ENCODE measurements at places on chromosomes 3 and 15.

- no peak for DNase-seq
Measured at GRCh38 chr3:190041333-190042041, 79.2 kb downstream of the P3H2 start.

GRCh38 chr15:74317820-74318375 is 49.5 kb downstream of the CYP11A1 start:
- DNase-seq: no peak

- DNase-seq: no peak
Measured at GRCh38 chr15:70248116-70249025, 150.7 kb upstream of the TLE3 start.

- no peak for DNase-seq
Measured at GRCh38 chr15:33138000-33138399, 56.5 kb downstream of the FMN1 start.

- DNase-seq: peak; percentile 25
Measured at GRCh38 chr3:42831321-42831713, 22.1 kb downstream of the ACKR2 start.

GRCh38 chr3:67661089-67661488 is 6.7 kb upstream of the SUCLG2 start:
- DNase-seq: no peak

- no peak for DNase-seq
Measured at GRCh38 chr15:75583701-75584100, 4.6 kb upstream of the PTPN9 start.

GRCh38 chr3:132870541-132870940 is 148.3 kb upstream of the NPHP3 start:
- no peak for DNase-seq

DNA sequence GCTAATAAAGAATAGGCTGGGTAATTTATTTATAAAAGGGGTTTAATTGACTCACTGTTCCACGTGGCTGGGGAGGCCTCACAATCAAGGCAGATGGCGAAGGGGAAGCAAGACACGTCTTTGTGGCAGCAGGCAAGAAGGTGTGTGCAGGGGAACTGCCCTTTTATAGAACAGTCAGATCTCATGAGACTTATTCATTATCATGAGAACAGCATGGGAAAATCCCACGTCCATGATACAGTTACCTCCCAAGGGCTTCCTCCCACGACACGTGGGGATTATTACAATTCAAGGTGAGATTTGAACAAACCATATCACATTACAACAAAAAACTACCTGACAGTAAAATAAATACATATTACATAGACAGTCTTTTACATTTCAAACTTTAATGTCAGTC is 414.9 kb downstream of the NAALADL2 start:
- no peak for DNase-seq

DNA sequence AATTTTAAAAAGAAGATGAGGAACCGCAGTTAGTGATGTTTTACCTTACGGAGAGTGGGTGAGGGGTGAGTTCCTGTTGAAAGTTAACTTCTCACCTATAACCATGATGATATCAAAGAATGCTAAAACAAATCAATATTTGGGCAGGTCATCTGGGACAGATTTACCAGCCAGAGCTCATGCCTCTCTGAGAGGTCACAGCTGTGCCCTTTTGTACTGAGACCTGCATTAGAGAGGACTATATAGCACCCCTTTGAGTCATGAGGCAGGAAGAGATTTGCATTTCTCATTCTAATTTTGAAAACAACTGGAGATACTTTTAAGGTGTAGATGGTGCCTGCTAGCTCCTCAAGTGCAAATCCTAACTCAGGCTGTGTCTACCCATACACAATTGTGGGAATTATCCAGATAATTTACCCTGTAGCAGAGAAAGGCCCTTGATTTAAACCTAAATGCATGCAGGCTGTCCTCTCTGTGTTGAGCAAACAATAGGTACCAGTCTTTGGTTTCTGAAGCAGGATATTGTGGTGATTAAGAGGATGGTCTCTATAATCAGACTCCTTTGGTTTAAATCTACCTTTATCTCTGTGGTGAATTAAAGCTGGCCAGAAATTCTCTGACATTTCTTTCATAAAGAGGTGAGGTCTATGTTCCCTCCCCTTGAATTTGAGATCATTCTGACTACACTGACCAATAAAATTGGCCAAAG is 5.8 kb upstream of the TM4SF4 start:
- no peak for DNase-seq

GRCh38 chr3:71088019-71088708 is 495.4 kb downstream of the FOXP1 start:
- no peak for DNase-seq

GRCh38 chr3:37237252-37237651 is 62.9 kb upstream of the LRRFIP2 start:
- DNase-seq: no peak

DNA sequence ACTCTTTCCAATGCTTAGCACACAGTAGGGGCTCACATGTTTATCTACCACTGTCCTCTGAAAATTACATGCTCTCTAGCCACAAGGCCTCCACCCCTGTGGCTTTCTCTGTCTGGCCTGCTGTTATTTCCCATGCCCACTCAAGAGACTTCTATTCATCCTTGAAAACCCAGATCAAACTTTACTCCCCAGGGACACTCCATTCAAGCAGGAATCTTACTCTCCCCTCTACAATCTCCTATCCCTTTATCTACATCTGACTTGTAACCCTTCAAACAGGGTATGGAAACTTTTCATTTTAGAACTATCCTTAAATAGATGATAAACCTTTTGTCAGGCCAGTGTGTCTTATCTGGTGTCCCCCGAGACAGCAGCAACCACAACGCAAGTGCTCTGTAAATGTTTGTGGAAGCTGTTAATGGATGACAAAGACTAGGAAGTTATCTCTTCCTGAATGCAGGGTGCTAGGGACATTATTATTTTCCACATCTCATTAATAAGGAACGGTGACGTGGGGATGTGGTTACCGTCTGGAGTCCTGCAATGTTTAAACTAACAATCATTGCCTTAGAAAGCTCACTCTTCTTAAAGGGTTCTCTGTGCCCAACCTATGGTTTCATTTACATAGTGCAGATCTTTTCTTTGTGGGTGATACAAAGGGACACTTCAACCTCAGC is 322.3 kb downstream of the ARRDC4 start:
- DNase-seq: no peak

- no peak for DNase-seq
Measured at GRCh38 chr15:80841541-80841940, 62.4 kb downstream of the CEMIP start.

- DNase-seq: no peak
Measured at GRCh38 chr15:83848315-83849050, 194.6 kb downstream of the ADAMTSL3 start.

DNA sequence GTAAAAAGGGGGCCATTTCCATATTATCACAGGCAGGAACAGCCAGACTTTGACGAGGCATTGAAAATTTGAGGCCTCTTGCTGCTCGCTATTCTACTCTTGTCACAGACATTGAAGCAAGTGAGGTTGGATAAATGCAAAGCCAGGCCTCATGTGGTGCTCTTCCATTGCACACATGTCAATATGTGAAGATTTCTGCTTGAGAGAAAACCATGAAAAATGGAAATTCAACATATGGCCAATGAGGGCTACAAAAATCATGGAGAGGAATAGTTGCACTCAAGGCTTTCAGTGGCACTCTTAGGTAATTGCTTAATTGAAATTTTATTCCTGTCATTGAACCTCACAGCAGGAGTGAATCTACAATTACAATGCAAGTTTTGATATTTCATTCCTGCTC is 185.6 kb upstream of the MBNL1 start:
- DNase-seq: no peak

DNA sequence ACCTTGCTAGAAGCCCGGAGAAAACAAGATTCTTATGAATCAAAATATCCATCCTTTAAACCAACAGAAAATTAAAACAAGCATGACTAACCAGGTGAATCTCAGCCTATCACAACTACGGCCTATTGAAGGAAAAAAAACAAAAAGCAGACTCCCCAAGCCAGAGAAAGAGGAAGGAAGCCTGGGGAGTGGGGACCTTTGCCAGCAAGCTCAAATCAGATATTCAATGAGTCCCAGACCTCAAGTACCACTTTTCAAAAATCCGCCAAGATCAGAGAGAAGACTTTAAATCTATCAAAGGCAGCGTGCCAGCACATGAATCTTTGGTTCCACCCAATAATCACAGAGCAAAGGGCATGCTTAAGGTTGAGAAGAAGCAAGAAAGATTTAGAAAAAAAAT is 253.8 kb downstream of the NTRK3 start:
- DNase-seq: no peak

DNA sequence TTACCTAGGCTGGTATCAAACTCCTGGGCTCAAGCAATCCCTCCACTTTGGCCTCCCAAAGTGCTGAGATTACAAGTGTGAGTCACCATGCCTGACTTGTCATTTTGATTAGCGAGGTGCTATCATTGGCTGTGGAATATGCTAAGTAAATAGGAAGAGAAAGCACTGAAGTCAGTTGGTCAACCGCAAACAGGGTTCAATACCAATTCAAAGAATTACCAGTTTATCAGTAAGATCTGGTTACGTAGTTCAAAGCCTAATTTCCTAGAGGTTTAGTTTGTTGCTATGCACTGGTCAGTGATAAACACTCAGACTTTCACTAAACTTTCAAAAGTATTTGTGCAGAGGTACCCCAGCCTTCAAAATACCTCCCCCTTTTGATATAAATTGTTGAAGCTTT is 29.5 kb downstream of the GLB1 start:
- no peak for DNase-seq

DNA sequence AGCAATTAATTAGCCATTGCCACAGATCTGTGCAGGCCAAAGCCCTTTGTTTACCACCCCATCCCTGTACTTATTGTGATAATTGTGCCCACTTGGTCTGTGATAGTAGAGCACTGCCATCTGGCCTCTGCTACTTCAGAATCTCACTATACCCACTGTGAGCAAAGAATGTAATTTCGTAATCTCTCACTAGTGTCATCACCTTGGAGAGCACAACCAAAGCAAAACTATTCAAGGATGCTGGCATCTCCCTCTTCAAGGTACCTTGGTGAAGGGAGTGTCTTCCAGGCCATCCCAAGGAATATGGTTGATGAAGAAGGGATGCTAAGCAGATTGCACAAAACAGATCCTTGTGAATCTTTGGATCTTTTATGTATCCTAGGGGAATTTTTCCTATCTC is 34.7 kb upstream of the NOX5 start:
- no peak for DNase-seq

DNA sequence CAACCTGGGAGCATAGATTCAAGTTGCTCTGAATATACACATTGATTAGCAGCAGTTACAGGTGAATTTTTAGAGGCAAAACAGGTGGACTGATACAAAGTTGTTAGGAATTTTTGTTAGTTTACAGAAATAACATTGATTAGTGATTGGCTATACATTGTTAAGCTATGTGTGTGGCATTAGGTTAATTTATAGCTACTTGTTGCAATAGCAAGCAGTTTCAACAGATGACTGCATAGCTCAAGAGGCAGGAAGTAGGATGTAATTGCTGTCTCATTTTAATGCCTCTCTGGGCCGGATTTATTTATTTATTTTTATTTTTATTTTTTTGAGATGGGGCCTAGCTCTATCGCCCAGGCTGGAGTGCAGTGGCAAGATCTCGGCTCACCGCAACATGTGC is 99.7 kb downstream of the TCF12 start:
- no peak for DNase-seq

DNA sequence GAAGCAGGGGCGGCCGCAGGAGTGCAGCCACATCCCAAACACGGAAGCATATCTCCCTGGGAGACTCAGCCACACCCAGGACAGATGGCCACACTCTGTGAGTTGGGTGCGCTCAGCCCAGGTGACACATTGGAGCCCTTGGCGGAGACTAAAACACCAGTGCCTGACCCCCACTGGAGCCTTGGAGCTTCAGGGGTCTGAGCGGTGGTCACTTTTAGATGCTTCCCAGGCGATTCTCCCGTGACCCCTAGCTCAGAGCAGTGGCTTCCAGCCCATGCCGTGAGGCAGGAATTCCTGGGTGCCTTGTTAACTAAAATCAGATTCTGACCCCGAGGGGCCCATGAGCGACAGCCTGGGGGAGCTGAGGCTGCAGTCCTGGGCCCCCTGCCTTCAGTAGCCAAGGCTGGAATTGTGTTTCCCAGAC is 54.5 kb downstream of the PLXNA1 start:
- no peak for DNase-seq

DNA sequence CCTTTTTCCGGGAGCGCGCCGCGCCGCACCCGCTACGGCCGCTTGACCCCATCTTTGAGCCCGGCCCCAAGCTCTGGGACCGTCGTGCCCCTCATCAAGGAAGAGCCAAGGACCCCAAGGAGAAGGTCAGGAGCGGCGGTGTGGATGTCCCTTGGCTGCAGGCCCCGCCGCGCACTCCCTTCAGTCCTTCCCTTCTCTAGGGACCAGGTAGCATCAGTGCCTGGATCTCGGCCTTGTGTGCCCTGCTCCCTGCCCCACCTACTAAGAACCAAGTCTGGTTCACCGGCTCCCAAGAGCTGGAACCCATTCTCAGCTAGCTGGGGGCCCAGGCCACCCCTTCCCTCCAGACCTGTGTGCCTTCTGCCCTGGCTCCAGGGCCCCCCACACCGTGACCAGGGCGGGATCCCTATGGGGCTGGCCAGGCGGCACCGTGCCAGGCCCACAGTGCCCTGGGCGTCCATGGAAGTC is 69.3 kb upstream of the CGNL1 start:
- no peak for DNase-seq

DNA sequence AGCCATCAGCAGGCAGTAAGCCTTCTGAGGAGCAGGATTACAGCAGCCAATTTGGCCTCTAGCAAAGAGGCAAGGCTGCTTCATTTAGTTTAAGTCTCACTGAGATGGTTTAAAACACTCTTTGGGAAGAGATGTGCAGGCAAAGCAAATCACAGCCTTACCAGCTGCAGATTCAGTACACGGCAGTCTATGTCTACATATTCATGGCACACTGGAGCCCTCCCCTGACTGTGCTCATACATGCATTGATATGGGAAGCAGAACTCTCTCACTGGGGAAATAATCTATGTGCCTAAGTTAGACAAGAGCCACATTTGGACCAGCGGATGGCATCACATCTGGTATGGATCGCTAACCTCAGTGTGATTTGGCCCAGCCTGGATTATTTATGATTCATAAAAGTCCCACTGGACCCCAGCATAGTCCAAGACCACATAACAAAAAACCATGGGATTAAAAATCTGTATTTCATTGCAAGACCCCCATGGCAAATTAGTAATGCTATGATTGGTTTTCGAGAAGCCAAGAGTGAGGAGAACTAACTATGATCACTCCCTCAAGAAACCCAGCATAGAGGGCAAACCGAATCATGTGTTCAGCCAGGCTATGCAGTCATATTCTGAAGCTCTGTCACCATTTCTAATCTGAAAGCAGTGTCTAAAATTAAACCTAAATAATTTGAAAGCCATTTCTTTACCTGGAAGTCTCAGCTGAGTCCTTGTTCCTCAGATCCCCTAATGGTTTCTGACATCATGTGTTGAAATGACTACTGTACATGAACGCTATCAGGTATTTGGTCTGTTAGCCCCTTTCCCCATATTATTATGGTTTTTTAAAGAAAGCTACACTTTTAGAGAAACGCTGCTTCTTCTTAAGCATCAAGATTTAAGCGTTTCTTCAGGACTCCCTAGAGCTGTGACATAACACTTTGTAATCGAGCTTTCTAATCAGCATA is 1.2 kb downstream of the PRICKLE2 start:
- DNase-seq: no peak

DNA sequence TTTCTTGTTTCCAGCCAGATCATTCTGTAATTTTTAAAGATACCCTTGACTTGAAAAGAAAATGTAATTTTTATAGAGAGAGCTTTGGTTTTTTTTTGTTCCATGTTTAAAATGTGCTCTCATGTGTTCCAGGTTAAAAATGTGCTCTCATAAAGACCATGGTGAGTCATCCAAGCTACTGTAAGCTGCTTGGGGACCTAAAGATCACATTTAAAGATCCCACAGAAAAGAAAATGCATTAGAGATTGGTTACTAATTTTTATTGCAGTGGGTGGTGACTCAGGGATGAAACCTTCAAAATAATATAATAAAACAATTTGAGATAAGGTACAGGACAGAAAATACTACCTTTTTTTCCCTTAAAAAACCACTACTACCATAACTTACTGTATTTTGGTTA is 11.0 kb downstream of the TCF12 start:
- DNase-seq: no peak
